NCI-H1417 treated with DMSO at 0.1 percent for 48 hours (cell line): ENCODE measurements at places on chromosomes 13 and 19.

GRCh38 chr19:2548966-2549365 lies 73.0 kb downstream of the GADD45B start:
- no peak for DNase-seq

DNA sequence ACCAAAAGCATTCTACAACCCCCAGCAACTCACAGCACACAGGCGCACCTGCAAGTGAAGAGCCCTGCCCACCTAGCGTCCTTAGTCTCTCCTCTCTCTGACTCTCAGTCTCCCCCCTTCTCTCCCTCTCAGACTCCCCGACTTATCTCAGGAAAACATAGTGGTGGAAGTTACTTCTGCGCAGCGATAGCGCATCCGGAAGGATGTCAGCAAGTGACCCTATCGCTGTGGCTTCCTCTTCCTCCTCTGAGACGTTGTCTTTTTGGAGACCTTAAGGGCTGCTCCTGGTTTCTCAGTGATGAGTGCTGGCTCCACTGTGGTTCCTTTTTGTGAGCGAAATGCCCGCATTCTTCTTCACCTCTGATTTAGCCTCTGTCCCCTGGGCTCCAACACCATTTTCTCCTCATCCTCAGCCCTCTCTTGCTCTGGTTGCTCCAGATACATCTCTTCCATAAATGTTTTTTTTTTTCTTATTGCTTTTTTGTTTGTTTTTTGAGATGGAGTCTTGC lies 1.4 kb upstream of the YIF1B start:
- DNase-seq: no peak

- DNase-seq: no peak
These were observed 336.0 kb downstream of the ATP8A2 start for GRCh38 chr13:25707726-25708125.

- no peak for DNase-seq
These were observed 22.2 kb downstream of the CPAMD8 start for GRCh38 chr19:17004386-17004785.

GRCh38 chr13:100528353-100528752 lies 60.2 kb downstream of the GGACT start:
- no peak for DNase-seq

DNA sequence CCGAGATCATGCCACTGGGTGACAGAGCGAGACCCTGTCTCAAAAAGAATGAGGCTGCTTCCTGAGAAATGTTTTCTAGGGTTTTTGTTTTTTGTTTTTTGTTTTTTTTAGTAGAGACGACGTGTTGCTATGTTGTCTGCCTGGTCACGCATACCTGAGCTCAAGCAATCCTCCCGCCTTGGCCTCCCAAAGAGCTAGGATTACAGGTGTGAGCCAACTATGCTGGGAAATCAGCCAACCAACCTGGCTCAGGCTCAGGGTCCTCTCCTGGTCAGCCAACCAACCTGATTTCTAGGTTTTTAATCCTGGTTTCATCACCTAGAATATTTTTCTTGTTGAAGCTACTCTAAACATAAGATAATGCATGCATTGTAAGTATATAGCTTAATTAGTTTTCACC lies 7.8 kb downstream of the DHX34 start:
- no peak for DNase-seq

GRCh38 chr19:5953030-5953589 lies 24.8 kb downstream of the RANBP3 start:
- DNase-seq: no peak

GRCh38 chr13:114047358-114047881 lies 73.5 kb upstream of the C13orf46 start:
- DNase-seq: no peak

DNA sequence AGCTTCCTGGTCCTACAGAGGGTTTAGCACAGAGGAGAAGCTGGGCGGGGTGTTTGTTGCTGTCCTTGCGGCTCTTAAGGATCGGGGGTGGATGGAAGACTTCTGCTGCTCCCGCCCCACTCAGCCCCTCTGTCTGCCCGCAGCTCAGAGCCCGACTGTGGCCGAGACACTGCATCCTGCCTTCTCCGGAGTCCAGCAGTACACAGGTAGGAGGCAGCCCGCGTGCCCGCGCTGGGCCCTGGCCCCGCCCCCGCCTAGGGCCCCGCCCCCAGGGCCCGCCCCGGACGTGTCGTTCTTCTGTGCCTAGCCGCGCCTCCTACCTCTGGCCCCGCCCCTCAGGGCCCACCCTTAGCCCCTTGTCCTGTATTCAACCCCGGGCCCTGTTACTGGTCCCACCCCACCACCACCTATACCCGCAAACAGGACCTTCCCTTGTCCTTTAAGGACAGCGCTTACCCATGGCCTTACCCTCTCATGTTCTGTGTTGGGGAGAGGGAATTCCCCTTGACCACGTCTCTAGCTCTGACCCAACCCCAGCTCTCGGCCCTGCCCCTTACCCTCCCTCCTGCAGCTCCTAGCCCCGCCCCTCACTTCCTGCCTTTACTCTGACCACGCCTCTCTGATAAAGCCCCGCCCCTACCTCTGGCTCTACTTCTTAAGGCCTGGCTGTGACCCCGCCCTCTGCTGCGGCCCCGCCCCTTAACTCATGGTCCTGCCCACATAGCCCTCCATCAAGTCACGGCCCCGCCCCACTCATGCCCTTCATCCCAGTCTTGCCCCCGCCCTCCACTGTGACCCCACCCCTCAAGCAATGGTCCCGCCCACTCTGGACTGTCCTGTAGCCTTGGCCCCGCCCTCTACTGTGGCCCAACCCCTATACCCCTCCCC lies 60.5 kb downstream of the CELF5 start:
- DNase-seq: no peak

GRCh38 chr19:14411938-14412245 lies 7.2 kb downstream of the DDX39A start:
- DNase-seq: no peak

- no peak for DNase-seq
These were observed 12.9 kb downstream of the CARM1 start for GRCh38 chr19:10884274-10884673.

GRCh38 chr19:19103167-19103566 lies 35.1 kb downstream of the TMEM161A start:
- no peak for DNase-seq

GRCh38 chr19:47377801-47378200 lies 28.7 kb downstream of the DHX34 start:
- no peak for DNase-seq

- no peak for DNase-seq
These were observed 16.1 kb downstream of the CEACAM4 start for GRCh38 chr19:41610789-41611188.

DNA sequence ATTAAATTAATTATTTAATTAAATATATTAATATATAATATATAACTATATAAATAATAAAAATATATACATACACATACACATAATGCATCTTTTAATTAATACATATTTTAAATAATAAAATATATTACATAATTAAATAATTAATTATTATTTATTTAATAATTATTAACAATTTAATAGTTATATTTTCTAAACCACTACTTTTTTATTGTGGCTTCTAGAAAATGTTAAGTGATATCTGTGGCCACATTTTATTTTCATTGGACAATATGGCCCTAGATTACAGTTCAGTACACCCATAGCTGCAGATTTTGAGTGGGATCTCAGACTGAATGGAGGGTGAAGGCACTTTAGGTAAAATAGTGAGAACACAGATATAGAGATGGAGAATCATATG lies 335.7 kb downstream of the NALCN start:
- DNase-seq: no peak

- no peak for DNase-seq
These were observed 38.1 kb downstream of the UCHL3 start for GRCh38 chr13:75587679-75588078.

GRCh38 chr19:13942023-13942684 lies 3.9 kb upstream of the PODNL1 start:
- DNase-seq: no peak

- DNase-seq: no peak
These were observed 115.4 kb upstream of the TMTC4 start for GRCh38 chr13:100789968-100790367.

- no peak for DNase-seq
These were observed 125.3 kb downstream of the TSHZ3 start for GRCh38 chr19:31223740-31224534.

GRCh38 chr13:102869948-102870676 lies 24.3 kb downstream of the ERCC5 start:
- no peak for DNase-seq

- DNase-seq: peak; percentile 84
These were observed 47.1 kb downstream of the ZNF568 start for GRCh38 chr19:36963280-36963679.

DNA sequence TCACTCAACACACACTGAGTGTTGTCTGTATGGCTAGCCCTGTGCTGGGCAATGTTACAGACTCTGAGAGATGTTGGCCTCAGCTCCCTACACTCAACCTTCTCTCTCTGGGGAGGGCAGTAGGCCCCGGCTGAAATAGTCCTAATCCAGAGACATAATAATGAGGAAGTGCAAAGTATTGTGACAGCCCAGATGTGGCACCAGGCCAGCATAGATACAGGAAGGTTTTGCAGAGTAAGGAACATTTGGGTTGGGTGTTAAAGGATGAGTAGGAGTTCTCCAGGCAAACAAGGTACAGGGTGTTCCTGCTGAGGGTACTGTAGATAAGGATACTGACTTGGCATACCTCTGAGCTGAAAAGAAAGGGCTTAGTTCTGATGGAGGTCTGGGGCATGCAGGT lies 2.4 kb downstream of the LIN7B start:
- no peak for DNase-seq

GRCh38 chr13:35343417-35343816 lies 133.1 kb downstream of the MAB21L1 start:
- DNase-seq: no peak

- DNase-seq: no peak
These were observed 33.5 kb upstream of the TMTC4 start for GRCh38 chr13:100707818-100708740.

GRCh38 chr13:84567848-84568247 lies 685.6 kb upstream of the SLITRK1 start:
- no peak for DNase-seq

- DNase-seq: no peak
These were observed 26.2 kb downstream of the EXOSC8 start for GRCh38 chr13:37026771-37027170.

DNA sequence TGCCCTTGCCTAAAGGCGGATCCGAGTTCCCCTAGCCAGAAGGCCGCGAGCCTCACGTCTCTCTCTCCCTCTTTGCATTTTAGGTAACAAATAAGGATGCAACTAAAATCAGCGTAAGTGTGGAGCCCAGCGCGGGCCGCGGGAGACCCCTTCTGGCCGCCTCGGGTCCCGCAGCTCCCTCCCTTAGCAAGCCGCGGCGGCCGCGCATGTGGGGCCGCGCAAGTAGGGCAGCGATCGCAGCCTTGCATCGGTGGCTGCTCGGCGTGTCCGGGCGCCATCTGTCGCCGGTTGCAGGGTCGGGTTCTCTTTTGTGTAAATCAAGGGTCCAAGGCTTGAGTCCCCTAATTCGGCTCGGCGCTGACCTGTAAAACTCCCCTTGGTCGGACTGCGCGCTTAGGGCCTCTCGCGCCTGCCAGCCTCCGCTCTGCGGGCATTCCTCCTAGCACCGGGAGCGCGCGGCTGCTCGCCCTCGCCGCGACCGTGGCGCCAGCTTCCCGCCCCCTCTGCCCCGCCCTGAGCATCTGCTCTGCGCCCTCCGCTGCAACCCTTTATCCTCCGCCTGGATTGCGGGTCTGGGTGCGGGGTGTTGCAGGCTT lies 2.7 kb downstream of the VSTM2B start:
- no peak for DNase-seq

DNA sequence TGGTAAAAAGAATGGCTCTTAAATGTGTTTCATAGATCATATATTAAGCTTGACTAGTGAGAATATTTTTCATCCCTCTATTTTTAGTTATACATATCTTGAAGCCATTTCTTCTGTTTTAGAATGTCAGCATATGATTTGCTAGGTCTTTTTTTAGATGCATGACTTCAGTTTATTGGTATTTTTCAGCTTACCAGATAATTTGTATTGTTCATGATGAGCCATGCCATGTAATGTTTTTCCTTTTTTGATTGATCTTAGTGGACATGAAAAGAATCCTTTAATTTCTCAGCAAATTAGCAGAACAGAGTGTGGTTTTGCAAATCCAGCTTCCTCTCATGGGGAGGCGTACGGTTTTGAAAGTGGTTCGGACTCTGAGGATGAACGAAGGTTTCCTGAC lies 168.5 kb downstream of the LMO7 start:
- no peak for DNase-seq

GRCh38 chr19:4524808-4525562 lies 6.7 kb upstream of the PLIN4 start:
- DNase-seq: no peak

DNA sequence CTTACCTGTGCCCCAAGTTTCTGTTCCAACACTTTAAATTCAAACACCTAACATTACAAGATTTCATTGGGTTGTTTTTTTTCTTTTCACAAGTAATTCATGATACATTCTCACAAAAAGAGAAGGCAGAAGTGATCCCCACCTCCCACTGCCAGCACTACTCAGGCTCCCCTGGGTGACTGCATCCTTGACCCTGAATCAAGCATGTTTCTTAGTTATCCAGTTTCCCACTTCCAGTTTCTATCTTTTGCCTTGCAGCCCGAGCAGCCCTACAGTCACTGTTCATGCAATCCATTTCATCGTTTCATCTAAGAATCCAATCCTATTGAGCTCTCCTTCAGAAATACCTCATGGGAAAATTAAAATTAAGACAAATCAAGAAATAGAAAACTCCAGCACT lies 61.4 kb downstream of the RNASEH2B start:
- no peak for DNase-seq

GRCh38 chr13:53126841-53127245 lies 98.2 kb downstream of the OLFM4 start:
- no peak for DNase-seq

GRCh38 chr19:58385313-58385890 lies 1.7 kb upstream of the RPS5 start:
- no peak for DNase-seq

GRCh38 chr19:21046489-21046888 lies 26.0 kb downstream of the ZNF430 start:
- DNase-seq: no peak

- no peak for DNase-seq
These were observed 767 bp upstream of the GPR18 start for GRCh38 chr13:99258946-99259345.

GRCh38 chr19:23991170-23991569 lies 76.5 kb downstream of the ZNF726 start:
- DNase-seq: no peak

DNA sequence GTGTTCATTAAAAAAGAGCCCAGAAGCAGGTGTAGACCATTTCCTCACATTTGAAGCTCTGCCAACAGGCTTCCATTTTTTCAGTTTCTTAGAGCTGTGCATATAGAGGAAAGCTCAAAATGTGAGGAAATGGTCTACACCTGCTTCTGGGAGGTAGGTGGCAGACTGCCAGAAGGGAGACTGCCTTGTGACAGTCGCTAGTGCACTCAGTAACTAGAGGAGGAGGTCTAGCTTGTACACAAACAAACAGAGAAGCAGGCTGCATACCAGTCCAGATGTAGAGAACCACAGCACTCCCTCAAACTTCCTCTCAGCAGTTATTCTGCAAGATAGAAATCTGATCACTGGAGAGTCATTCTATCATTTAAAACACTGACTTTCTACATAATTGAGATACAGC lies 800.2 kb downstream of the EFNB2 start:
- no peak for DNase-seq
